GM12864 (cell line): ENCODE measurements at places on chromosomes 2 and 18.

GRCh38 chr2:3827673-3828575 is 124.5 kb downstream of the DCDC2C start:
- DNase-seq: no peak

DNA sequence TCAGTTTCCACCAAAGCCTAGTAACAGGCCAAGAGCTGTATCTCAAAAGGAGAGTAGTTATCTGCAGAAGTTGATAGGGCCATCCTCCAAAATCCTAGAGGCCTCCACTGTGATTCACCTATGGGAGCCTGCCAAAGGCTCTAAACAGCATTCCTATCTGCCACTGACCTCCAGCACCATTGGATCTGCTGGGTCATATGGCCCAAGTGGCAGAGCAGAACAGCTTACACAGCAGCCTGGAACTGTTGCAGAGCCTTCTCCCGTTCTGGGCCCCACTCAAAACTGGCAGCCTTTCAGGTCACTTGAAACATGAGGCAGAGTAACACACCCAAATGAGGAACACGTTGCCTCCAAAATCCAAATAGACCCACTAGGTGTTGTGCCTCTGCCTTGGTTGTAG is 345.2 kb upstream of the RND3 start:
- no peak for DNase-seq

- DNase-seq: no peak
Measured at GRCh38 chr18:44853430-44853829, 172.7 kb downstream of the SETBP1 start.

DNA sequence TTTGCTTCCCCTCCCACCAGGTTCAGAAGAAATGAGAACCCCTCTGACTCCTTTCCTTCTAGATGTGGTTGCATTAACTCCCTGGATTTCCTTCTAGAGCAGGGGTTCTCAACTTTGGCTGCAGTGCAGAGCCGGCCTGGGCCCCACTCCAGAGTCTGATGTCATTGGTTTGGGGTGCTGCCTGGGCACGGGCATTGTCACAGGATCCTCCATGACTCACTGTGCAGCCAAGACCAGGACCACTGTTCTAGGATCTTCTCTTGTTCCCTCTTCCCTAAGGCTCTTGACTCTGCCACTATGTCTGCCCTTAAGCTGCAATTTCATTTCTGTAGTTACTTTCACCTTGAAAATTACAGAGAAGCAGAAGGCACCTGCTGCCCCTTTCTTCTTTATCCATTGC is 31.8 kb downstream of the TBC1D8 start:
- DNase-seq: no peak

GRCh38 chr18:26103579-26103978 is 13.2 kb upstream of the SS18 start:
- DNase-seq: no peak

GRCh38 chr2:219416235-219416602 is 2.0 kb upstream of the DES start:
- no peak for DNase-seq

DNA sequence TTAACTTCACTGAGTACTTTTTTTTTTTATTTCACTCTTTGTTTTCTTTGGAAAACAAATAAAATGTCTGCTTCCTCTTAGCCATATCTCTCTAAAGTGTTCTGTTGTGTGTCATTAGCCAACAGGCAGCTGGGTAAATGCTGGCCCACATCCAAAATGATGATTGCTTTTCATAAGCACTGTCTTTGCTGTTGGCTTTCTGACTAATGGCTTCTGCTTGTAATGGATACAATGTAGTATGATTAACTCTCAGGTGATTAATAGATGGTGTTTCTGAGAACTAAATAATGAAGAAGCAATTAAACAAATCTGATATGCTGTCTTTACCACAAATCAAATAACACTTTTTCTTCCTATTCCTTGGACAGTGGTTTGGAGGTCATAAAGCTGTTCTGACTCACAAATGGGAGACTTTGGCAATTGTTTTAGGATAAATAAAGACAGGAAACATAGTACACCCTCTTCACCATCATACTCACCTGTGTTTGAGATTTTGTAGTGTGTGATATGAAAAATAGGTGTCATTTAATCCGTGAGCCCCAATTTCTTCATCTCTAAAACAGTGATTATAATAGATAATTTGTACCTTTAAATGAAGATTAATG is 888.4 kb downstream of the TSN start:
- no peak for DNase-seq

- no peak for DNase-seq
Measured at GRCh38 chr18:69109686-69110085, 291.0 kb upstream of the DOK6 start.

DNA sequence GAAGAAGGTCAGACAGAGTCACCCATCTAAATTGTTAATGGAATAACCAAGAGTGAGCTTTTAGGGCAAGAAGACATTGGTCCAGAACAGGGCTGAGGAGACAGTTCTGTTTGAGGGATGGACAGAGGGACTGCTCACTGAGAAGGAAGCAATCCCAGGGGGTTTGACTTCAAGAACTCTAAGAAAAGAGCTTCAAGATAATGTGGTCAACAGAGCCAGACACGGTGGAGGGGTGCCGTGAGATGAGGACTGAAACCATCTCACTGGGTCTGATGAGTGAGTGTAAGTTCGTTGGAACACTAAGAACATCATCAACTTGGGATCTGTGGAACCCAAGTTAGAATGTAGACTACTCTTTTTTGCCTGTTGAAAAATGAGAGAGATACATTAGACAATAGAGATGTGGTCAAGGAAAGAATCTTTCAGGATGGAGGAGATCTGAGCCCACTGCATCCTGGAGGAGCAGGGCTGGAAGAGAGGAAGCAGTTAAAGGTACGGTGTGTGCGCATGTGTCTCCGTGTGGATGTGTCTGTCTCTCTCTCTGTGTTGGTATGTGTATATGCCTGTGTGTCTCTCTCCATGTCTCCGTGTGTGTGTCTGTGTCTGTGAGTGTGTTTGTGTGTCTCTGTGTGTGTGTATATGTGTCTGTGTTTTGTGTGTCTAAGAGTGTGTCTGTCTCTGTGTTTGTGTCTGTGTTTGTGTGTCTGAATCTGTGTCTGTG is 172.1 kb downstream of the MYCN start:
- DNase-seq: no peak

DNA sequence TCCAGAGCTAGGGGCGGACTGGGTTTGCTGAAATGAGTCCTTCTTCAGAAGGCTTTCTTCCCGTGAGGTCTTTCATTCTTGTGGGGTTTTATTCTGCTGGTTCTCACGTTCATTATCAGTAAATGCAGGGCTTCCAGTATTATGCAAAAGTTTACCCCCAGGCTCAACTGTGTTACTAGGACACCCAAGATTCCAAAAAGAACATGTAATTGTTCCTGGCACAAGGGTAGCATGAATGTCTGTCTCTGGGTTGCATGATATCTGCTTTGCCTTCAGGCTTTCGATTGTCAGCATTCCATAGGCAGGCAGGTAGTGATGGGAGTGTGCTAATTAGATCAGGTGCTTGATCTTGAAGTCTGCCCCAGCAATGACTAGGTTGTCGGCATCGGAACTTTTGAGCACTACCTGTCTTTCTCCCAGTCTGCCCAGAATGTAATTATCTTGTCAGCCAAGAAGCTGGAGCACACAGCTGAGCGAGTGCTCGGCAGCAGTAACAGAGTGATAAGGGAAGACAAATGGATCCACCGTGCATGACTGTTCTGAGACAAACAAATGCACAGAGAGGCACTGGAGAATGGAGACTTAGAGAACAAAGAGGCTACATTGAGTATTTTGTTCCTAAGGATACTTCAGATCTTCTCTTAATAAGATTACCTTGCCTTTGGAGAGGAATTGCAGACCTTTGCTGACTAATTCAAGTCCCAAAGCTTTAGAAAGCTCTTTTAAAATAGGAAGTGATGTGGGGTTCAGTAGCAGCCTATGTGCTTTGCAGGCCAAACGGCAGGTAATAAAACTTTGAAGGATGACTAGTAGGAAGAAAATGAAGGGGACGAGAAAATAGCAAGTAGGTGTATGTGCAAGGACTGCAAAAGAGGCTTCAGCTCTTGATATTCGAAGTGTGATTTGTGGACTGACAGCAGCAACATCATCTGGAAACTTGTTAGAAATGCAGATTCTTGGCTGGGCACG is 41.9 kb downstream of the ITGB6 start:
- DNase-seq: no peak
